ENCODE measurements at places on chromosomes 13 and 19. TPM values are rescaled to one million over a fixed set of nuclear protein-coding genes. Genes with fewer than 3 reads are reported as not detected.

- DNase-seq, result peak; percentile 85
These were observed 12.4 kb downstream of the SLC35E1 start for GRCh38 chr19:16559780-16560276.

DNA sequence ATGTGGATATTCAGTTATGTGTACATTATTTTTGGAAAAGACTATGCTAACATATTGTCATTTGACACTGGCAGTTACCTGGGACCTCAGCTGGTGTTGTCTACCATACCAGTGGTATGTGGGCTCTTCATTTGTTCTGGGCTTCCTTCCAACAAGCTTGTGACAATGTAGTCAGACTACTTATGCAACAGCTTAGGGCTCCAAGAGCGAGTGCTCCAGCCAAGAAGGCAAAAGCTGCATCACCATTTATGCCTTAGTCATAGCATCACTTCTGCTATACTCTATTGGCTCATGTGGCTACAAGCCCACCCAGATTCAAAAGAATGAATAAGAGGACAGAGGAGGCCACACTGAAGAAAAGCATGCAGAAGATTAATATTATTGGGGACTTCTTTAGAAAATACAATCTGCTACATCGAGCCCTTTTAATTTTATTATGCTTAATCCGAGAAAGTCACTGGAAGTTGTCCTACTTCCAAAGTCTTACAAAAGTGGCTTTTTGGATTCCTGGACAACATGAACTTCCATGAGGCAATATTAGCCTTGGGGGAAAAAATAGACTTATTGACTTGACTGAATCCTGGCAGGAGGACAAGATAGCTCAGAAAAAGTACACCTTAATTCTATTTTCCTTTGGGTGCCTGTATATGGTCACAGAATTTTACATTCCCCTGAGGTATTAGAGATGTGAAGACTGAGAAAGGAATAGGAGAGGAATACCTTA lies 529.4 kb upstream of the HTR2A start:
- DNase-seq, result peak; percentile 62

- DNase-seq, result no peak
These were observed 194.2 kb downstream of the POU4F1 start for GRCh38 chr13:78409172-78409571.

GRCh38 chr19:52176574-52176973 lies 5.2 kb upstream of the ZNF836 start:
- DNase-seq, result no peak

GRCh38 chr13:43307921-43308433 lies 284.6 kb downstream of the DNAJC15 start:
- peak; percentile 97 for DNase-seq

DNA sequence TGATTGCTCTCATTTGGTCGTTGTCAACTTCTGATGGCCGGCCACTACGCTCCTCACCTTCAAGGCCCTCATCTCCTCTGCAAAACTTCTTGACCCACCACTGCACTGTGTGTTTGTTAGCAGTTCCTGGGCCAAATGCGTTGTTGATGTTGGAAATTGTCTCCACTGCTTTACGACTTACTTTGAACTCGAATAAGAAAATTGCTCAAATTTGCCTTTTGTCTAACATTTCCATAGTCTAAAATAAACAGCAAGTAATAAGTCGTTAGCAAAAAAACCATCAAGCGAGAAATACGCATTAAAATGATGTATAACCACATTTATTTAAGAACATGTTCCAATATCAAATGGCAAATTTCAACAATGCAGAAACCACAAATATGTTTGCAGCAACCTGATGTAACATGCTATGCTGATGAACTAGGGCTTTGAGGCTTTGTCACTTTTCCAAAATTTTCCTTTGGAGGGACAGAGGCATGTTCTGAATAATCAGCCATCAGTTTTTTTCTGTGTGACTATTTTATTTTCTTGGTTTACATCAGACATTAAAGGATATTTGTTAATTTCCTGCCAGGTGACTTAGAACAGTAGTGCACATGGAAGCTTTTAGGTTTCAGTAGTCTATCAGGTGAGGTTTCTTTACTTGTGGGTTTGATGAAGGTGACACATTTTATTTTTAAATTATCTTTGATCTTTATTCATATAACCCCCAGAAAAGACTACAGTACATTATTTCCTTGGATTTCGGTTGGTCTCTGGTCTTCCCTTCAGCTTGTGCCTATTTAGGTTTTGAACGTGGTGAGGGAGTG lies 74.7 kb upstream of the TEX29 start:
- DNase-seq, result peak; percentile 3

DNA sequence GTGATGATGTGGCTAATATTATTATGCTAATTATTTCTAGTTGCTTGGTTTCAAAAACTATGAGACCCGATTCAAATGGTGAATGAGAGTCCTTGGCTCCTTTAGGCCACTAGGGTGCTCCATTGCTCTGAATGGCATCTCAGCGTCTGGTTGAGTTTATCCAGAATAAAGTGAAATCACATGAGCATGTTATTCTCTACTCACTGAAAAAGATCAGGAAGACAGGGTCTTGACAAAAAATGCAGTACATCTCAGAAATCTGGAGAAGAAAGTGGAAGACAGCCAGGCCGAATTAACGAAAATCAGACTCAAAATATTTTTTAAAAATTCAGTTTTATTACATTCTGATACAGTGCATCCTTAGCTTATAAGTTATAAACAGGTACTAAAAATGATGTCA lies 516.2 kb downstream of the MYO16 start:
- peak; percentile 83 for DNase-seq

DNA sequence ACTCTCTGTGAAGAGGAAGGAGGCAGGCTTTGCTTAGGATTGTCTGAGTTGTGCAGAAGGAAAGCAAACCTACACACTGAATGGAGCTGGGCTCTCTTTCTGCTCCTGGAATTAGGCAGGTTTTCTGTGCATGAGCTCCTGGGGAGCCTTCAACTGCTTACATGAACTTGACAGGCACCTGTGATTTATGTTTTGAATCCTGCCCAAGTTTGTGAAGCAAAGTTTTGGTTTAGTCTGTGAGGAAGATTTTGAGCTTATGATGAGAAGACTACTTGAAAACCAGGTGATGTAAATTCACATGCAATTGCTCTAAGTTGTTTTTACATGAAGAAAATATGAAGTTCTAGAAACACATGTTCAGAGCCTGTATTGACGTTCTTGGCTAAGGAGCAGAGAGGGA lies 109.0 kb downstream of the SLAIN1 start:
- DNase-seq, result no peak

GRCh38 chr13:33262594-33262993 lies 23.0 kb downstream of the STARD13 start:
- DNase-seq, result no peak

DNA sequence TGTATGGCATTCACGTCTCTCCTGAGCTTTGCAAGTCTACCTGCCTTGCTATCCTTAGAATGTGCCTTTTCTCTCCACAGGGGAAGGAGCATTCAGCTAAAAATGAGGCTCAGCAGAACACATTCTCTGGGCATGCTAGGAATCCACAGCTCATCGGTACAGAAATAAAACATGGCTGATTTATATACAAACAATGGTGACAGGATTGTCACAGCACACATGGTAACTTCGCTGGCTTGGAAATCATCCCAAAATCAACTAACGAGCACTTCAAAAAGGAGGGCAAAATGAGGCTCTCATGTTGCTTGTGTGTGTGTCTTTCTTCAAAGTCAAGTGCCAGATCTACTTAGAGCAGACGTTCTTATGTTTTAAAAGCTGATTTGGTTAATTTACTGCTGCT lies 373.0 kb downstream of the FGF14 start:
- no peak for DNase-seq

DNA sequence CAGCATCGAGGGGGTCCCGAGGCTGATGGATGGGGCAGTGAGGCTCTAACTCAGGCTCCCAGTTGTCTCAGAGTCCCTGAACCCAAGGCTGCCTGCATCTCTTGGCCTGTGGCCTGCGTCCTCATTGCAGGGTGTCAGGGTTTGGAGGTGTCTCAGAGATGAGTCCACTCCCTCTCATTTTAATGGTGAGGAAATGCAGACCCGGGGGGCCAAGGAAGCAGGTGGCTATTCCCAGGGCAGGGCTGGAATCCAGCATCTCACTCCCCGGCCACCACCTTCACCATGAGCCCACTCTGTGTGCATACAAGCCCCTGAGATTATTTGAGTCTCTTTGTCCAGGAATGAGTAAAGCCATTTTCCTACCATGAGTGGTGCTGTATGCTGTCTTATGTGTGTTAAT lies 21.4 kb downstream of the TEX29 start:
- no peak for DNase-seq

GRCh38 chr19:10338940-10339339 lies 484 bp downstream of the ICAM3 start:
- no peak for DNase-seq

DNA sequence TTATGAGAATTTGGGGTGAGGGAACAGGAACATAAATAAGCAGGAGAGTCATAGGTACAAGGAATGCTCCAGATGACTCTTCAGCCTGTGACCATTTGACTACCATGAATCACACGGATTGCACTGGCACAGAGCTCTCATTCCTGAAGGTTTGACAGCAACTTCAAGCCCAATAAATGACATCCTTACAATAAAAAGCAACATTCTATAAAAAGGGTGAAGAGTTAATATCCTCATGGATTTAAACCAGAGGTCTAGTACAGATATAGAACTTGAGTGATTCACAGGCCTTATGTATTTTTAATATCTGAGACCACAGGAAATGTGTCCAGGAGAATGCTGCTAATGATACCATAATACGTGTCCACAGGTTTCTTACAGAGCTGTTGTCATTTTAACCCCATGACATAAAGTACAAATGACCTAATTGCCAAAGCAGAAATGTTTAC lies 158.1 kb downstream of the IRS2 start:
- peak; percentile 52 for DNase-seq

DNA sequence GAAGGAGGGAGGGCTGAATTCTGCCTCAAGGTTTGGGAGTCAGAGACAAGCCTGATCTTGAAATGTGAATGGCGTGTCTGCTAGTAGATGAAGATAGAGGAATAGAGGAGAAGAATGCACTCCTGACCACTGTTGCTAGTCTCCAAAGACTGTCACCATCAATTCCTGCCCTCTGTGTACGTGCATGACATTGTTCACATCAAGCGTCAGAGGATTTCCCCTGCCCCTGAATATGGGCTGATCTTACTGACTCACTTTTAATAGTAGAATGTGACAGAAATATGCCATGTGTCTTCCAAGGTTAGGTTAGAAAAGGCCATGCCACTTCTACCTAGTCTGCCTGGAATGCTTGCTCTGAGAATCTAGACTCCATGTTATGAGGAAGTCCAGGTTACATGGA lies 538.6 kb downstream of the DIAPH3 start:
- no peak for DNase-seq

DNA sequence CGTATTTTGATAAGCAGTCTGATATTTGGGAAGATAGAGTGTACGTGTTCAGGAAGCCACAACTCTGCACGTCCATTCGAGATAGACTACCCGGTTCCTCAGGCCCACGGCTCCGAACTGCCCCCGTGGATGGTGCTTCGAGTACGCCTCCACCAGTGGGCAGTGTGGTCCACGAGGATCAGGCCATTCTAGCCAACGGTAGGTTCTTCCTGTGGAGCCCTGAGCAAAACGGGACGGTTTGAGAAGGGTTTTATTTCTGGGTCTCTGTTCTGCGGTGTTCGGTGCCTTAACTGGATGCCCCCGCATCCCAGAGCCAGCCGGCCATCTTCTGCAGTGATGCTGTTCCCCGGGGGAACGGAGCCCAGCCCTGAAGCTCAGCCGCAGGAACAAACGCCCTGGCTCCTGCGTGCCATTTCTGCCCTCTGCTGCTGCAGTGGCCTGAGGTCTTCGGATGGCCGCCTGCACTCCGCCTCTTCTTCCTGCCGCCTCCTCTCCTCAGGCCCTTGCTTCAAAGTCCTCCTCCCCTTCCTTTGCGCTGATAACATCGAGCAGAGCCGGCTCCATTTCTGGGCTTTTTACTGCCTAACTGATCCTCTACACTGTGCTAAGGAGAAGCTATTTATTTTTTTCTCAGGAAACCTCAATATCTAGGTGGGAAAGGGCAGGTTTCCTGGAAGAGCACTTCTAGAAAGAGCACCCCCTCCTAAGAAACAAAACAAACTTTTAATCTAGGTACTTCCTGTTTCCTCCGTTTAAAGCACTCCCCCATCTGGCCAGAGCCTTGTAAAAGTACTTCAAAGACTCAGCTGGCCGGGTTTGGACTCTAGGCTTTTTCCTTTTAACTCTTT lies 36.2 kb upstream of the SLC46A3 start:
- peak; percentile 40 for DNase-seq

DNA sequence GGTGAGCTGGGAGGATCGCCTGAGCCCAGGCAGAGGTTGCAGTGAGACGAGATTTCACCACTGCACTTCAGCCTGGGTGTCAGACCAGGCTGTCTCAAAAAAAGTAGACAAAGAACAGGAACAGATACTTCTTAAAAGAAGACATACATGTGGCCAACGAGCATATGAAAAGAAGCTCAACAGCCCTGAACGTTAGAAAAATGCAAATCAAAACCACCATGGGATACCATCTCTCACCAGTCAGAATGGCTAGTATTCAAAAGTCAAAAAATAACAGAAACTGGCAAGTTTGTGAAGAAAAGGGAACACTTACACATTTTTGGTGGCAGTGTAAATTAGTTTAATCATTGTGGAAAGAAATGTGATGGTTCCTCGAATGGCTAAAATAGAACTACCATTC lies 3.0 kb upstream of the LGALS14 start:
- no peak for DNase-seq

DNA sequence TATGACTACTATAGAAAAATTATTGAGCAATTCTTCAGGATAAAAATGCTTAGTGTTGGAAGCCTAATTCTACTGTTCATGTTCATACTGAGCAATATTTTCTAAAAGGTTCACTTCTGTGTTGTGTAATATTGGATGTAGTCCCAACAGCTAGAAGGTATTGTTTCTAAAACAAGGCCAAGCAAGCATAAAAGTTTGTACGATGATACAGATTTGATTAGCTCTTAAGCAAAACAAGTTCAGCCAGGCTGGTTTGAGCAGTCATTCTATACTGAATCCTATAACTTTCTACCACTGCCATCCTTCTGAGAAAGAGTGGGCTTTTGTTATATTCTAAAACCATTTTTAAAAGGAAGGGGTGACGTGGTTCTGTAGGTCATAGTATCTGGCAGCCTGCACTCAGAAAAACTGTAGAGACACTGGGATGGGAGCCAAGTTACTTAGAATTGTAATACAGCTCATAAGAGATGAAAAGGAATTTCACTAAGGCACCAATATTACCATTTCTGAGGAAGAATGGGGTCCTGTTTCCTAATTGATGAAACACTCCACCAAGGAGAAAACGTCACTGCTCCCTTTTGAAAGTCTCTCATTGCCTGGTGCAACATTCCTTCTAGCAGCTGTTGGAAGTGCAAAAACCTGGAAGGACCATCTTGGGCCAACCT lies 275.0 kb upstream of the DACH1 start:
- DNase-seq, result peak; percentile 44

DNA sequence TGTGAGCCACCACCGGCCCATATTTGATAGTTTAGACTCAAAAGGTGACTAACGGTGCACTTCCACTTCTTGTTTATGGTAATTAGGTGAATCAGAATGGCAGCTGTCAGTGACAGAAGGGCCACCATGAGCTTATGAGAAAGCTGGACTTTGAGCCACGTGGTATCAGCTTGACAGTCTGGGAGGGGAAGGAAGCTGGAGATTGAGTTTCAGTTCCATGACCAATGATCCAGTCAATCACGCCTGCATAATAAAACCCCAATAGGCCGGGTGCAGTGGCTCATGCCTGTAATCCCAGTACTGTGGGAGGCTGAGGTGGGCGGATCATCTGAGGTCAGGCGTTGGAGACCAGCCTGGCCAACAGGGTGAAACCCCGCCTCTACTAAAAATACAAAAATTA lies 8.2 kb downstream of the EID2B start:
- no peak for DNase-seq

Gene AKAP11
- 24.8 TPM for total RNA-seq

Gene DCT
- not detected for total RNA-seq

Gene NXNL1
- total RNA-seq, result not detected

Gene KLK11
- total RNA-seq, result not detected

Gene ZNF492
- total RNA-seq, result 0.32 TPM

Gene SIGLEC8
- not detected for total RNA-seq

Gene ENOX1
- 2.2 TPM for total RNA-seq

Gene PRRG2
- 0.43 TPM for total RNA-seq
